Midbrain (tissue), 1 donor: ENCODE measurements at places on chromosomes 4 and X.

DNA sequence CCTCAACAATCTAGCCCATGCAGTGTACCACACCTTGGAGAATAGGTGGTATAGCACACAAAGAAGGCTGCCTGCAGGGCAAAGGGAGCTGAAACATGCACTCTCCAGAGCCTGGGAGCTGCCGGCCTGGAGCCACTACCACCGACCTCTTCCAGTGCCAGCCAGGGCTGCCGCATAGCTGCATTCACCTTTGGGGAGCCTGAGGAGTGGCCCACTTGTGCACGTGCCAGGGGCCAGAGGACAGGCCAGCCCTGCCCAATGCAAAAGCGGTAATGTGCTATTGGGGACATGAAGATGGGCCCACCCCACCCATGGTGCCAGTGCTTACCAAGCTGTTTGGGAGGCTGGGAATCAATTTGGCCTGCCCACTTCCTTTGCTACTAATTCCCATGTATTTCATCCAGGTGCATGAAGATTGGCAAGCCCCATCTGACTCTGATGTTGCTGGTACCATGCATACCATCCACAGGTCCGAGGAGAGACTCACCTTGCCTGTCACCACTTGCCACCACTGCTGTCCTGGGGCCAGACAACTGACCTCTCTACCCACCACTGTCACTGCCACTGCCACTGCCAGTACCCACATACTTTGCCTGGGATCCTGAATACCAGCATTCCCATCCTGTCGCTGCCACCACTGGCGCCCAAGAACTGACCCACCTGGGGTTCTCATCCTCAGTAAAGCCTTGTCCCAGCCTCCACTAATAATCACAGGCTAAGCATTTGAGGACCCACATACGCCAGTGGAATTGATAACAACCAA, 506.9 kb downstream of the MAGEB5 start:
- no peak for DNase-seq

DNA sequence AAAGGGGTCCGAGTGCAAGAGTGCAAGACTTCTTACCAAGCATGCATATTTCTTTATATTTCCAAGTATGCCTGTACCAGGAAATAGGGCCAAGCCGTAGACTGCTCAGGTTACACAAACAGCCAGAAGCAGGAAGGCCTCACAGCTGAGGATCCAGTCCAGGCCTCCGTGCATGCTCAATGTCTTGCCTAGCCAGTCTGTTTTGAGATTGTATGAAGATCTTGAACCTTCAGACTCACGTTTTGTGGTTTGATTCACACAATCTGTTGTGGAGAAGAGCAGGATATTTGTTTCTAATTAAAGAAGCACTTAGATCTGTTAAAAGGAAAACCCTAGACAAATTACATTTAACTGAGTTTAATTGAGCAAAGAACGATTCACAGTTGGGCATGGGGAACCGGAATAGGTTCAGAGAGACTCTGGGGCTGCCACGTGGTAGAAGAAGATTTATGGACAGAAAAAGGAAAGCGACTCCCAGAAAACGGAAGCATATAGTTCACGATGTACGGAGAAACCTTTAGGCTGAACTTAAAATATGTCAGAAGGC, 1.2 kb downstream of the MGST2 start:
- DNase-seq, result peak; percentile 11

GRCh38 chrX:69362856-69363255, 141.3 kb upstream of the NALF2 start:
- no peak for DNase-seq

DNA sequence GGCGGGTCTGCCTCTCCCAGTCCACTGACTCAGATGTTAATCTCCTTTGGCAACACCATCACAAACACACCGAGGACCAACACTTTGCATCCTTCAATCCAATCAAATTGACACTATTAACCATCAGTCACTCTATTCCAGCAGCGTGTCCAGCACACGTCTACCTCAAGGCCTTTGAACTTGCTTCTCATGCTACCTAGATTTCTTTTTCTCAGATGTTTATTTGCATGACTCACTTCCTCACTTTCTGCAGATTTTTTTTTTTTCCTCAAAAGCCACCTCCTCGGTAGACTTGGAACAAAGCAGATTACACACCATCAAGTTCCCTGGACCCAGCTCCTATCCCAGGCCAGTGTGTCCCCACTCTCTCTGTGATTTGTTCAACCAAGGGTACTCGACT, 49.5 kb downstream of the SUPT20HL2 start:
- DNase-seq, result no peak

GRCh38 chr4:171719691-171720090, 93.5 kb upstream of the GALNTL6 start:
- DNase-seq, result no peak

- no peak for DNase-seq
Observed at GRCh38 chr4:17517664-17518063, 2.7 kb downstream of the CLRN2 start.
